Small intestine (tissue), 16 donors: ENCODE measurements at places on chromosomes 3 and 15. TPM values are rescaled to one million over a fixed set of nuclear protein-coding genes. Genes with fewer than 3 reads are reported as not detected.

DNA sequence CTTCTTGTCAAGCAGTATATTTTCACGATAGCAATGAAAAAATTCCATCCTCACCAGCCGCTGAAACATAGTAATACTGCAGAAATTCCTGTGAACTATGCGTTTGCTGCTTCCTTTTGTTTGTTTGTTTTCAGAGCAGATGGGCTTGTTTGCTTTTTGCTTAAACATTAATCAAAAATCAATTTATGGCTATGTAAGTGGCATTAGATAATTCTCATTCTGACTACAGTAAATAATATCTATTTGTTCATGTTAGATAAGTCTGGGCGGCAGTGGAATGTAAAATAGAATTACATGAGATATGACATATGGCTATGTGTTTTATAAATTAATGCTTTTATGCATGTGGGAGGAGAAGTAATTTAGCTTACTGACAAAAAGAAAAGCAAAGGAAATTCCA is 163.7 kb downstream of the PGPEP1L start:
- no peaks in the 10 kb centered on the region for H3K4me1 ChIP-seq
- no peaks in the 10 kb centered on the region for H3K27me3 ChIP-seq
- DNase-seq = no peak
- H3K4me3 ChIP-seq = no peak overlapping the region

The PPARG gene
- 40.3 TPM for polyA plus RNA-seq

DNA sequence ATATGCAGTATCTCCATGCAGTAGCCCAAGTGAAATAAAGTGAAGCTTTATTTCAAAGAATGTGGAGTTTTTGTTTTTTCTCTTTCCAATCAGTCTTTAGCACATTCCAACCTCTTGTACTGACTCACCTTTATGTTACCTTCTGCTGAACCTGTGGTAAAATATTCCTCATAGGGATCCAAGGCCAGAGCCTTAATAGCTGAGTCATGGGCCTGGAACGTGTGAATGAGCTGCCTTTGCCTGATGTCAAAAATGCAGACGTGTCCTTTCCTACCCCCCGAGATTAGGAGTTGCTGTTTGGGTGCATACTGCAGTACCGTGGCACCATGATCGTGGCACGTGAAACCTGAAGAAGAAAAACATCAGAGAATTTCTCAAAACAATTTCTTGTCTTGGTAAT is 108.5 kb downstream of the GLDN start:
- H3K36me3 ChIP-seq = peaks cover 11% of the 10 kb centered on the region
- DNase-seq = no peak
- no peak overlapping the region for H3K4me3 ChIP-seq
- H3K27me3 ChIP-seq = no peaks in the 10 kb centered on the region

DNA sequence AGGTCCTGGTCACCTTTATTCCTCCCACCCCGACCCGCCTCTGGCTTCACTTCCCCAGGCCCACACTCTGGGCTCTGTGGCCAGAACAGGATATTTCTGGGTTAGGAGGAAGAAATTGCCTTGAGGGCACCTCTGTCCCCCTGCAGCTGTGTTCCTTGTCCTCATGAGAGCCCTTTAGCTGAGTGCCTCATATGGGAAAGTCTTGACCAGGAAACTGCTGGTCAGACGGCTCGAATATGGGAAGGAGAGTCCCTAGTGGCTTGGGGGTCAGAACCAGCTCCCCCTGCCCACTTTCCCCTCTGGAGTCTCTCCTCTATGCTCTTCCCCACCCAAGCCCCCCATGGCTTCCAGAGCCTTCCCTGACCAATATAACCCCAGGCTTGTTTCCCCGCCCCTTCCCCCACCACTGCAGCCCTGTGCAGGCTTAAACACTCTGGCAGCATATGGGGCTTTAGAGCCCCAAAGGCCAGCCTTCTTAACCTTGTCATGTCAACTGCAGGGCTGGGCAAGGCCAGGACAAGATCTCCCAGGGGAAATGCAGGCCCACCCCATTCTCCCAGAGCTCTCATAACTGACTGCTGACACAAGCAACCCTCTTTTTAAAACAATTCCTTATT is 36.4 kb downstream of the SEC22C start:
- H3K27me3 ChIP-seq = no peaks in the 10 kb centered on the region
- H3K36me3 ChIP-seq = no peaks in the 10 kb centered on the region
- no peak overlapping the region for H3K4me3 ChIP-seq
- no peak overlapping the region for H3K27ac ChIP-seq
- DNase-seq = no peak

GRCh38 chr3:39381432-39381831 is 1.7 kb upstream of the SLC25A38 start:
- DNase-seq = no peak
- no peaks in the 10 kb centered on the region for H3K36me3 ChIP-seq
- H3K27me3 ChIP-seq = no peaks in the 10 kb centered on the region

GRCh38 chr3:31051226-31051625 is 156.8 kb upstream of the GADL1 start:
- DNase-seq = no peak
- H3K4me3 ChIP-seq = no peak overlapping the region
- H3K27me3 ChIP-seq = no peaks in the 10 kb centered on the region
- H3K27ac ChIP-seq = no peak overlapping the region
- no peaks in the 10 kb centered on the region for H3K36me3 ChIP-seq

- no peaks in the 10 kb centered on the region for H3K36me3 ChIP-seq
- no peak overlapping the region for H3K4me3 ChIP-seq
- H3K27me3 ChIP-seq = no peaks in the 10 kb centered on the region
- H3K4me1 ChIP-seq = no peaks in the 10 kb centered on the region
- H3K27ac ChIP-seq = no peak overlapping the region
These were observed 186.6 kb downstream of the TIGIT start for GRCh38 chr3:114480442-114480841.

GRCh38 chr3:108098003-108098370 is 7.2 kb upstream of the CD47 start:
- no peak overlapping the region for H3K4me3 ChIP-seq
- H3K4me1 ChIP-seq = peaks cover 7% of the 10 kb centered on the region
- no peak overlapping the region for H3K27ac ChIP-seq
- no peaks in the 10 kb centered on the region for H3K27me3 ChIP-seq
- H3K36me3 ChIP-seq = no peaks in the 10 kb centered on the region
- DNase-seq = no peak

DNA sequence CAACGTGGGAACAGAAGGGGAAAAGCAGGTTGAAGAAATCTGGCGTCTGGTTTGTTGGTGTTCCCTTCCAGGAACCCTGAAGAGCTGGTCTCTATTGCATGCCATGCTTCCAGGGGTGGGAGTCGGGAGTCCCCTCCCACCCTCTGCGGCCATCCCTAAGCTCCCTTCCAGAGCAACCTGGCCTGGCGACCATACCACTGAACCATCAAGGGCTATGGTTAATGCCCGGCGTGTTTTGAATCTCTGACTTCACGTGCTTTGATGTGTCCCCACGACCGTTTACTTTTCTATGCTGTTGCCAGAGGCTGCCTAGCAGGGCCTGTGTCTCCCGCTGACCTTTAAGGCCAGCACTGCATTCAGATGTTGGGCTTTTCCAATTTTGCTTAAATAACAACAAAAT is 696 bp upstream of the SNRK start:
- H3K27ac ChIP-seq = no peak overlapping the region
- H3K4me3 ChIP-seq = peak overlapping the region; percentile 57
- H3K36me3 ChIP-seq = peaks cover 3% of the 10 kb centered on the region
- H3K4me1 ChIP-seq = peaks cover 12% of the 10 kb centered on the region

GRCh38 chr15:80562033-80562432 is 133.1 kb upstream of the ABHD17C start:
- H3K36me3 ChIP-seq = no peaks in the 10 kb centered on the region
- no peaks in the 10 kb centered on the region for H3K4me1 ChIP-seq
- H3K27me3 ChIP-seq = no peaks in the 10 kb centered on the region
- DNase-seq = no peak

DNA sequence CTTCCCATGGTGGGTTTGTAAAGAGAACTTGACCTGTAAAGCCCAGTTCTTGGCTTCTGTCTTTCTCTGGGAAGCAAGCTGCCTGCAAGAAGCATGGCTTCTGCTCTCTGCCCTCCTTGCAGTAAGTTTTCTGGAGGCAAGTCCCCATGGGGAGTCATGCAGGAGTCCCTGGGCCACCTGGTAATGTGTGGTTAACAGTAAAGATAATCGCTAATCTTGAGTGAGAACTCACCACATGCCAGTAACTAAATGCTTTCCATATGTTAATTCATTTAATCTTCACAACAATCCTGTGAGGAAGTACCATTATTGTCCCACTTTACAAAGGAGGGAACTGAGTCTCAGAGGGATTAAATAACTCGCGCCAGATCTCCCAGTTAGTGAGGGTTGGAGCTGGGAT is 4.2 kb downstream of the CAPN3 start:
- H3K27me3 ChIP-seq = no peaks in the 10 kb centered on the region
- H3K36me3 ChIP-seq = peaks cover 8% of the 10 kb centered on the region
- no peak for DNase-seq
- no peaks in the 10 kb centered on the region for H3K4me1 ChIP-seq
- H3K4me3 ChIP-seq = no peak overlapping the region

The ZNF385D gene
- under 0.01 TPM for polyA plus RNA-seq

- no peak overlapping the region for H3K27ac ChIP-seq
- H3K4me1 ChIP-seq = no peaks in the 10 kb centered on the region
- H3K27me3 ChIP-seq = no peaks in the 10 kb centered on the region
- peaks cover 30% of the 10 kb centered on the region for H3K36me3 ChIP-seq
- no peak overlapping the region for H3K4me3 ChIP-seq
These were observed 14.6 kb downstream of the NEK4 start for GRCh38 chr3:52756141-52756540.

The PLXNB1 gene
- polyA plus RNA-seq = 59.1 TPM
